ENCODE measurements at places on chromosomes 5 and 9. TPM values are rescaled to one million over a fixed set of nuclear protein-coding genes. Genes with fewer than 3 reads are reported as not detected.

DNA sequence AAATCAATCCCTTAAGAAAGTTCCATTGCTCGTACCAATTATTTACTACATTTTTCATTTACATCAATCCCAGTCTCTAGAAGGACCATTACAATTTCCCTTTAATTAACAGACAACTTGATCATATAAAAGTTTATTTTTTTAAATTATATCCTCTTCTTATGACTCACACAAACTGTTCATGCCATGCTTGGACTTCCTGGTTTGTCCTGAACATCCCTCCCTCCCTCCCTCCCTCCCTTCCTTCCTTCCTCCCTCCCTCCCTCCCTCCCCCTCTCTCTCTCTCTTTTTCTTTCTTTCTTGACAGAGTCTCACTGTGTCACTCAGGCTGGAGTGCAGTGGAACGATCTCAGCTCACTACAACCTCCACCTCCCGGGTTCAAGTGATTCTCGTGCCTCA, 11.6 kb upstream of the CLTB start:
- DNase-seq: no peak

GRCh38 chr9:4680750-4681149, 1.4 kb downstream of the CDC37L1 start:
- no peak for DNase-seq

DNA sequence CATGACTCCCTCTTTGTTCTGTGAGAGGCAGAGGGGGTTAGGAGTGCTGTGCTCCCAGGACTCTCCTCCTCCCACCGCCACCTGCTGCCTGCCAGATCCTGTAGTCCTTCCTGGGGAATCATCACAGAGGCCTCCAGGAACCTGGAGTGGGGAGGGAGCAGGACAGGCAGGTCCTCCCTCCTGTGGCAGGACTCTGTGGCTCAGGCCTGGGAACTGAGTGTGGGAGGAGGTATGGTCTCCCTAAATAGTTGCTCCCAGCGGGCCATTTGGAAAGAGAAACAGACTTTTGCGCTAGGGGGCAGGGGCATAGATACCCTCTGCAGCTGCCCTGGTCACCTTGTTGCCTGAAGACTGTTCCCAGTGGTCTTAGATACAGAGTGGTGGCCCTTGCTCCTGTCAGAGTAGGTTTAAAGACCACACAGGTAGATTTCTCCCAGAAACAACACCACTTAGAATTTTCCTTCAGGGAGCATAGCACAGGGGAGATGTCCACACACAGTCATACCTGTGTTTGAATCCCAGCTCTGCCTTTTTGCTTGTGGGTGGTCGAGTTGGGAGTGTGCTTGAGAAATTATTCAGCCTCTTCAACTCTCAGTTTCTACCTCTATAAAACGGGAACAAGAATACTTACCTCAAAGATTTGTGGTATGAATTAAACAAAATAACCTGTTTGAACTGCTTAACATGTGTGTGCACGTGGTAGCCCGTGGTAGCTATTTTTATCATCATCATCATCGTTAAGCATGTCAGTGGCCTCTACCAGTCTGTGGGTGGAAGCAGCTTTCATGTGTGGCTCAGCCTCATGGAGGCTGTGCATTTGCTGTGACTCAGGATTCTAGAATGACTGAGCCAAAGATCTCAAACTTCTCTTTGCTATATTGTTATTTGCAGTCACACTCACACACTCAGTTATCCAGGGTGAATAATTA, 55.8 kb downstream of the SLC22A5 start:
- no peak for DNase-seq

GRCh38 chr5:77155179-77155785, 55.2 kb upstream of the PDE8B start:
- no peak for DNase-seq

The PHYHD1 gene
- 36.4 TPM for total RNA-seq

The ZMAT2 gene
- 36.8 TPM for total RNA-seq

The IL31RA gene
- not detected for total RNA-seq

The TLX3 gene
- total RNA-seq: not detected
